ENCODE measurements at places on chromosomes 16 and 17.
A peak's percentile ranks its signal among the peaks of the same experiment; 100 is the strongest.

DNA sequence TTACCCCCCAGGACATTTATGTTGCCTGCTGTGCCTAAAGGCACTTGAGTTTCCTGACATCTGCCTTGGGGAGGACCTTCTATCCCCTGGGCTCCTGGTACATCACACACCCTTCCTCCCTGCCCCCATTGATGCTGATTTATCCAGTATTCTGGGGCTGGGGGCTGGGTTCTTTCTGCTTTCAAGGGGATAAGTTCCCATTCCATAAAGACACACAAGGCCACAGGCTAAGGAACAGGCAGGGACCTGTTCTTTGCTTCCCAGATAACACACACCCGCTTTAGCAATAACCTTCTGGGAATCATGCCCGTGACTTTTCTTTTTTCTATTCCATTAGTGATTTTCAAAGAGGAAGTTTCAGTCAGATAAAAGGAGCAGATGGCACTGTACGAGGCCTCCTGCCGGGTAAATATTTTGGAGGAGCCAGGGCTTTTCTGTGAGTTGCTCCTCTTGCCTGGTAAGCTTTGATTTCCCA is 30.6 kb downstream of the CHD9 start:
- no peak for DNase-seq

DNA sequence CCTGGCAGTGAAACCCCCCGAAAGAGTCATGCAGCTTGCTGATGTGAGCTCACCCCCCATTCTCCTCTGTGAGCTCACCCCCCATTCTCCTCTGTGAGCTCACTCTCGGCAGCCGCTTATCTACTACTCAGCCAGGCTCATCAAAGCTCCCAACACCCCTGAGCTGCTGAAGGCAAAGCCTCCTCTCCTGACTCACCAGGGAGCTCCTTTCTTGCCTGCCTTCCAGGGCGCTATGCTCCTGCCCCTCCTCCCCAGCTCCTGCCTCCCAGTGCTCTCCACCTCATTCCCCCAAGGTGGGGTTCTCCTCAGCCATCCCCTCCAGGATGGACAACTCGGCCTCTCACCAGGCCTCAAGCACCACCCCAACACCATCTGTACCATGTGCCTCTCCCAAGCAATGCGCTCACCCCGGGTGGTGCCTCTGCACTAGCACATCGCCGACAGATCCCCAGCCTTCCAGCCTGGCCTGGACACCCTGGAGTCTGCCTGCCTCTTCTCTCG is 27.7 kb upstream of the FAAP100 start:
- no peak for DNase-seq

- DNase-seq = no peak
Measured at GRCh38 chr16:57118461-57119084, 26.2 kb downstream of the CPNE2 start.

GRCh38 chr17:37079735-37080134 is 131.0 kb downstream of the AATF start:
- DNase-seq = no peak

- no peak for DNase-seq
Measured at GRCh38 chr17:40611840-40612474, 35.7 kb downstream of the SMARCE1 start.

- peak; percentile 43 for DNase-seq
Measured at GRCh38 chr17:38706505-38707216, 1.6 kb downstream of the MLLT6 start.

- DNase-seq = no peak
Measured at GRCh38 chr17:34586346-34586846, 7.0 kb downstream of the TMEM132E start.

GRCh38 chr17:8892338-8892690 is 24.8 kb upstream of the PIK3R6 start:
- peak; percentile 74 for DNase-seq

DNA sequence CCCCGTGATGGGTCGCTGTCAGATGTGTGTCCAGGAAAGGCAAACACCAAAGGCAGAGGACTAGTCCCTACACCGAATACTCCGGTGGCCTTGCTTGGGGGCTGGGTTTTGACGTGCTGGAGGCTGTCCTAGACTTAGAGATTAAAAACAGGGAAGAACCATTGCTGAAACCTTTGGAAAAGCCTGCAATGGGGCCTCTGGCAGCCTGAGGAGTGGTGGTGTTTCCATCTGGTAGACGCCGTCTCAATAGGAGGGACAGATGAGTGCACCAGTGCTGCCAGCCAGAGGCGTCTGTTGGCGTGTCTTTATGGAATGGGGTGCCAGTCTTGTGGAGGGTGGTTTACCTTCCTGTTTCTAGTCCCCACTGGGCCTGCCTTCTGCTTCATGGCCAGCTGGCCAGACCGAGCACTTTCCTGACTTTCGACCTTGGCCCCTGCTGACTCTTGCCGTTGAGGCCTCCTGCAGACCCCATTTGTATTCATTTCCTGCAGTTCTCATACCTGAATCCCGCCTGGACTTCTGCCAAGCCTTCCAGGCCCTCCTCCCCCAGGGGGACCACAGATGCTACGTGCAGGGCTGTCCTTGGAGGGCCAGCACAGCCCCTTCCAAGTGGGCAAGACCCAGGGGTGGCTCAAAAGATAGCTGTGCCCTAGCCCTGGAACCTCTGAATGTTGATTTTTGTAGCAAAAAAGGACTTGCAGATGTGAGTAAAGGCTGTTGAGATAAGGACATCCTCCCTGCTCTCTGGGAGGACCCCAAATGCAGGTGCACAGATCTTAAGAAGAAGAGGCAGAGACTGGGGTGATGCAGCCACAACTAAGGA is 1.9 kb upstream of the DNASE1 start:
- DNase-seq = no peak

DNA sequence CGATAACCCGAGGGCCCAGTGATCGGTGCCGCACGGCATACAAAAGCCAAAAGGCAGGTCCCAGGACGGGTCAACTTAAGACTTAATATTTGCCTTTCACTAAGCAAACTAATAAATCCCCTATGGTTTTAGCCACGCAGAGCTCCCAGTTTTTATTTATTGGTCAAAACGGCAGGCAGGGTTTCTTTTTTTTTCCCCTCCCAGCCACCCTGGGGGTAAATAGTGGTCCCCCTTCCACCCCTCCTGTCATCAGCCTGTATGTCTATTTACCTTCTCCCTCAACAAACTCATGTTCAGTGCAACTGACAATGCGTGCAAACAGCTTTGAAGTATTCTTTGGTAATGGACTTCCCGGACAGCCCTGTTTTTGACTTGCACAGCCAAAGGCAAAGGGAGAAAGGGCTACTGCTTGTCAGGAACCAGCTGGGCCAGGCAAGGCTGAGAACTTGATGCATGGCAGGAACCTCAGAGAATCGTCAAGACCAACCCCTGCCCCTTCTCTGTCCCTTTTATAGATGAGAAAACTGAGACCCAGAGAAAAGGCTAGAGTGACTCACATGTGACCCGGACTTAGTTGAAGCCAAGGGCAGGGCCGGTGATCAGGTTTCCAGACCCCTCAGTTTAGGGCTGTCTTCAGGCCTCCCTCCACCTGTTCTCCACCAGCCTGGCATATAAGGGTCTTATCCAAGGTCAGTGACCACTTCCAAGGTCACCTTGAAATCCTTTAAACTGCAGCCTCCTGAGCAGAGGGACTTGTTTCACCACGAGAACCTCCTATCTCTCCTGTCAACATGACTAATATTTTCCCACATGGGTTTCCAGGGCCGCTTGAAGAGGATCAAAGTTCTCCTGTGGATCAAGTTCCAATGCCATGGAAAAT is 279.0 kb downstream of the SOX9 start:
- no peak for DNase-seq

DNA sequence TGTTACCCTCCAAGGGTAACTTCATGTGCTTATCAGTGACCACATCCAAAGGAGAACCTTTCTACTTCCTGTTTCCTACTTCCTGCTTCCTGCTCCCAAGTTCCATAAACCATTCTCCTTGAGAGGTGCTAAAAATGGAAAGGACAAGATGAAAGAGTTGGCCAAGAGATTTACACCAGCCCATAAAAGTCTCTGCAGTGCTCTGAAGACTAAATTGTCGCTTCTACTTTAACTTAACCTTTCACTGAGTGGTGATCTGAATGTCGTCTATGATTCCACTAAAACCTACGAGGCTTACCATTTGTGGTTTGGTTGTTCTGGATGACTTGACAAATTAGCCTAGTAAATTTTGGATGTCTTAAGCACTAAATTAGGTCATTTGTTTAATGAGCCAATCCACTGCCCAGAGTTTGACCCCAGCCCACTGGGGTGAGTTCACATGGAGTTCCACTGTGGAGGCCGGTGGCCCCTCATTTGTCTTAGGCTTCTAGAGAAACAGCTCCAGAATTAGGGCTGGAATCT is 333.1 kb downstream of the FOXL1 start:
- no peak for DNase-seq

GRCh38 chr16:24855678-24856077 is 9.9 kb downstream of the SLC5A11 start:
- DNase-seq = no peak

- DNase-seq = no peak
Measured at GRCh38 chr17:35188111-35188510, 6.1 kb downstream of the SLC35G3 start.

- no peak for DNase-seq
Measured at GRCh38 chr16:79532273-79532672, 68.3 kb downstream of the MAF start.

DNA sequence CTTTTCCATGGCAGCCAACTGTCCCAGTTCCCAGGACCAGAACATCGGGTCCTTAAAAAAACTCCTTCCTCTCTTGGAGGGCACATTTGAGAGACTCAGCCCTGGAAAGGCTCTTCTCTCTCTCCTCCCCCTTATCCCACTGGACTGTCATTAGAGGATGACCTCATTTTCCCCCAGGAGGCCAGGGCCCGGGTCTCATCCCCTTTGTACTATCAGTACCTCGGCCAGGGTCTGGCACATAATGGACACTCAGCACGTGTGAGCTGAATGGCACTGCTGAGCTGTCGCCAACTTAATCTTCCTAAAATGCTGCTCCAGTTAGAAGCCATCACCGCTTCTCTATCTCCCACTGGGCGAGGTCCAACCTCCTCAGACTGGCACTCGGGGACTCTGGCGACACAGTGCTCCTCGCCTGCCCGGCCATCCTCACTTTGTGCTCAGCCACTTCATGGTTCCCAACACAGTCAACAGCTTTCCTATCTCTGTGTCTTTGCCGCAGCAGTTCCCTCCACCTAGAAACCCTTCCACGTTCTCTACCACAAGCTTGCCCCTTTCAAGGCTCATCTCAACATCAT is 3.6 kb upstream of the RHBDL3 start:
- DNase-seq = no peak

- no peak for DNase-seq
Measured at GRCh38 chr16:442976-443375, 17.5 kb downstream of the RAB11FIP3 start.

DNA sequence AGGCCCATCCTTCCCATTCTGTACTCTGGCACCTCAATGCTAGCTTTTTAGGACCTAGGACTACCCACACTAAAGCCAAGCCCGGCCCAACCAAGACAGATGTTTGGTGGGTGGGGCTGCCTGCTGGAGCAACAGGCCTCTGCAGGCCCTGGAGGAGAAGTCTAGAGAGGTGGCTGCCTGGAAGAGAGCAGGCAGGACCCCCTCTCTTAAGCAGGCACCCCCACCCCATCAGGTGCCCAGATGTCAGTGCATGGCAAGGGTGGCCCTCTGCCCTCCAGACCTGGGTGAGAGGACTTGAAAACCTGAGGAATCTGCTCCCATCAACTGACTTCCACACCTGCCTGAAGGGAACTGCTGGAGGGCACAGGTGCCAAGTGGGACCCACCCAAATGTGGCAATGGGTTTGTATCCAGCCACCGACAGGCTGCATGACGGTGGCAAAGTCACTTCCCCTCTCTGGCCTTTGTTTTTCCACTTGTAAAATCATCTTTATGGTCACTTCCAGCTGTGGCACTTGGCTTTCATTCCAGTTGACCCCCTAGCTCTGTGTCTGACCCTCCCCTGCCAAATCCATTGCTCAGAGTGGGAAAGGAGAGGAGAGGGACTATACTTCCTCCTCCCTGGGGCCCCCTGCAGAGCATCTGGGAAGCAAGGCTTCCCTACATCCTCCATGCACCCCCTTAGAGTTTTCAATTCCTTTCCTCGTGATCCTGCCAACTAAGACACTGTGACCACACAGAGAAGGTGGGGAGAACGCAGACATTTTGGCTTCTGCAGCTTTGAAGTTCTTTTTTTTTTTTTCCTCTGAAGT is 1.7 kb upstream of the STAT5A start:
- no peak for DNase-seq

- DNase-seq = no peak
Measured at GRCh38 chr16:67386861-67387455, 6.3 kb downstream of the TPPP3 start.

GRCh38 chr17:28755486-28755885 is 11.7 kb downstream of the TRAF4 start:
- no peak for DNase-seq

- DNase-seq = no peak
Measured at GRCh38 chr16:58809213-58809612, 75.1 kb upstream of the GOT2 start.

- DNase-seq = no peak
Measured at GRCh38 chr17:28039251-28039650, 3.2 kb upstream of the NLK start.

GRCh38 chr17:37826497-37827430 is 81.9 kb upstream of the HNF1B start:
- DNase-seq = no peak

GRCh38 chr17:80886641-80887573 is 104.7 kb upstream of the CHMP6 start:
- DNase-seq = no peak

GRCh38 chr16:24525970-24526559 is 13.3 kb upstream of the RBBP6 start:
- DNase-seq = no peak

- DNase-seq = no peak
Measured at GRCh38 chr17:72853440-72854415, 238.8 kb downstream of the SLC39A11 start.

- DNase-seq = no peak
Measured at GRCh38 chr16:49700251-49701064, 155.5 kb downstream of the ZNF423 start.

GRCh38 chr16:50999181-50999580 is 151.9 kb downstream of the SALL1 start:
- DNase-seq = no peak

DNA sequence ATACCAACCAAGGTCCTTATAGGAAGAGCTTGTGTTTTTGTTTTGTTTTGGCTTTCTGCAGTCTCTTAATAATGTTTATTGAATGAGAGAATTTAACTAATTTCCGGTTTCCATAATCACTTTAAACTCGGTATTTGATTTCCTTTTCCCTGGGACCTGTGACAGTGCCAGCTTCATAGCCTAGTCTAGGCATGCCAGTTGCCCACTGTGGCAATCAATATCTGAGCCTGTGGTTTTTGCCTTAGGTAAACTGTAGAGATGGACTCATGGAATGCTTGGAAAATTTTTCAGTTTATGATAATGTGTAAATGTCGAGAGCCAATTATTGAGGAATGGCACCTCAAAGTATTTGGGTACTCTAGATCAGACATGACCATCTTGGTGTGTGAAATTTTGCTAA is 78.2 kb downstream of the FTO start:
- DNase-seq = no peak
